ENCODE measurements at places on chromosomes 13 and 19. TPM values are rescaled to one million over a fixed set of nuclear protein-coding genes. Genes with fewer than 3 reads are reported as not detected.

Gene RFXAP
- total RNA-seq, result 0.58 TPM

Gene MEIOSIN
- 0.05 TPM for total RNA-seq

Gene AMH
- total RNA-seq, result 16.9 TPM

Gene KLK14
- 0.41 TPM for total RNA-seq

Gene C19orf81
- 7.6 TPM for total RNA-seq

Gene LRRC8E
- total RNA-seq, result 5.1 TPM

Gene GPR12
- not detected for total RNA-seq

Gene TRPC4
- not detected for total RNA-seq

Gene SHKBP1
- 132 TPM for total RNA-seq

Gene SHISA7
- total RNA-seq, result 0.02 TPM

Gene MYH14
- 4.4 TPM for total RNA-seq

Gene OR7D2
- not detected for total RNA-seq

Gene PLEKHJ1
- total RNA-seq, result 49.8 TPM

Gene ZNF564
- total RNA-seq, result 1.8 TPM

Gene LIM2
- total RNA-seq, result not detected

Gene CYP4F2
- total RNA-seq, result 0.04 TPM

Gene NDUFA11
- 268 TPM for total RNA-seq

Gene RASIP1
- 0.29 TPM for total RNA-seq

Gene KLK6
- 0.18 TPM for total RNA-seq

Gene UHRF1
- total RNA-seq, result 38.8 TPM

Gene SERP2
- total RNA-seq, result not detected

Gene FOXO1
- 11.5 TPM for total RNA-seq

Gene MYO16
- 0.09 TPM for total RNA-seq

Gene FUT3
- not detected for total RNA-seq

Gene ZNF417
- total RNA-seq, result 3.2 TPM

Gene OSCAR
- total RNA-seq, result 0.15 TPM

Gene LRFN3
- total RNA-seq, result 27.6 TPM
